Stimulated activated effector memory CD8-positive, alpha-beta T cell treated with anti-CD3 and anti-CD28 coated beads, Interleukin-12 subunit alpha, Interleukin-12 subunit beta, amount 100 ng/mL, for 72 hours (primary cell): ENCODE measurements at places on chromosomes 1 and 21.

DNA sequence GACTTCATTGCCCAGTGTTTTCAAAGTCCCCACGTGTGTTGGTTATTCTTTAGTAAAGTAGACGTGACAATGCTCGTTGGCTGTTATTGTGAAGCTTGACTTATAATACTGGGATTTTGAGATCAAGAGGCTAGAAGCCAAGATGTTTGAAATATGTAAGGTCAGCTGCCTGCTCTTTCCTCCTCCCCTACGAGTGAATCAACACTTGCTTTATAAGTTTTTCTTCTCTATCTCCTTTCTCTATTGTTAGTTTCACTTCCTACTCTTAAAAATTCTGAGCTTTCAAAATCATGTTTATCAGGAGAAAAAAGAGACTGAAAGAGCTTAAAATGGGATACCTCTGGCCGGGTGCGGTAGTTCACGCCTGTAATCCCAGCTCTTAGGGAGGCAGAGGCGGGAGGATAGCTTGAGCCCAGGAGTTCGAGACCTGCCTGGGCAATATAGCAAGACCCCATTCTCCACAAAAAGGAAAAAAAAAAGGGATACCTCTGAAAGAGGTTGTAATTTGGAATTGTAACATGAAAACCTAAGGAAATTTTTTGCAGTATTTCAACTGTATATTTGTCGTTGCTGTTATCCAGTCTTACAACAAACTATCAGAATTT is 72.0 kb downstream of the EPB41 start:
- no peak for DNase-seq

DNA sequence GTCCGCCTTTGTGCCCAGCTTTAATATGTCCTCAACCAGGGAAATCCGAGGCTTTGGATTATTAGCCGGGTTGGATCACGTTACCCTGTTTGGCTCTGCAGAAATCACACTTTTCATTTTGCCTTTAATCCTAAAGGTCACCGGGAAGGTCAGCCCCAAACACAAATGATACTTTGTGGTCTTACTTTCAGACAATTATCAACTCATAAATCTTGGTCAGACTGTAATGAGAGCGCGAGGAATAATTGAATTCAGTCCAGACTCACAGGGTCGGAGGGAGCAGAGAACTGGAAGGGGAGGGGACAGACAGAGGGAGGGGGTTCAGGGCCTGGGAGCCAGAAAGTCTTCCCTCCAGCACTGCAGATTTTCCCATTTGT is 91.7 kb upstream of the NFIA start:
- no peak for DNase-seq

DNA sequence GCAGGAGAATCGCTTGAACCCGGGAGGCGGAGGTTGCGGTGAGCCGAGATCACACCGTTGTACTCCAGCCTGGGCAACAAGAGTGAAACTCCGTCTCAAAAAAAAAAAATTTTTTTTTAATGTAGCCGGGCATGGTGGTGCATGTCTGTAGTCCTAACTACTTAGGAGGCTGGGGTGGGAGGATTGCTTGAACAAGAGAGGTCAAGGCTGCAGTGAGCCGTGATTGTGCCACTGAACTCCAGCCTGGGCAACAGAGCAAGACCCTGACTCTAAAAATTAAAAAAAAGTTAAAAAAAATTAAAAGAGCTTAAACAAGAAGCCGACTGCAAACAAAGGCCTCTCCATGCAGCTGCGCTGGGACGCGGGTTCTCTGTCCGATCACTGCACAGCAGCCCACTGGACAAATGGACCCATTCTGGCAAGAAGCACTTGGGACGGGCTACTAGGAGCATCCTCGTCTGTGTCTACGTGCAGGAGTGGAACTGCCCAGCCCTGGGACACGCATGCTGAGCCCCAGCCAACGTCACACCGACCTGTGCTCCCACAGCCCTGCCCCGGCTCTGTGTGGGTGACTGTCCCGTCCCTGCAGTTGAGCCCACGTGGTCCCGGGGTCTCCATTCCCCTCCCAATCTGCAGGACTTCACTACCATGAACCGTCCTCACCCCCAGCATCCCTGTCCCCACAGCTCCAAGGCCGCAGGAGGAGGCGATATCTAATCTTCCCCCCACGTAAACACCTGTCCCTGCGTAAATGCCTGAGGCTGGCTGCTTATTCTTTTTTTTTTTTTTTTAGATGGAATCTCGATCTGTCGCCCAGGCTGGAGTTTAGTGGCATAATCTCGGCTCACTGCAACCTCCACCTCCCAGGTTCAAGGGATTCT is 12.3 kb downstream of the SLC35E2B start:
- no peak for DNase-seq

GRCh38 chr21:31660259-31660565 is 719 bp downstream of the SOD1 start:
- no peak for DNase-seq

DNA sequence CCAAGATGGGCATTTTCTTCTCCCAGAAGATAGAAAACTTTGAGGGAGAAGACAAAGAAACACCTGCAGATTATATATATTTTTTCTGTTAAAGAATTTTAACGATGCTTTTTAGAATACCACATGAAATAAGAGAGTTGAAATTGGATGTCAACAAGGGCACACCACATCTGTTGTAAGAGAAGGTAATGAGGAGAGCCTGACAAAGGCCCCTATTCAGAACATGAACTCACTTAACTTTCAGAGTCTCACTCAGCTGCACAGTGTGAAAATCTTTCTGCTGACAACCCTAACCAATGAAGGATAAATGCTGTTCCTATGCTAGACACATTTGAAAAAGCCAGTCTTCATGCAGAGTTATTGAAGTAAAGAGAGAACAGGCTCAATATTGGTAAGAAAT is 7.3 kb downstream of the KRTAP22-2 start:
- no peak for DNase-seq

DNA sequence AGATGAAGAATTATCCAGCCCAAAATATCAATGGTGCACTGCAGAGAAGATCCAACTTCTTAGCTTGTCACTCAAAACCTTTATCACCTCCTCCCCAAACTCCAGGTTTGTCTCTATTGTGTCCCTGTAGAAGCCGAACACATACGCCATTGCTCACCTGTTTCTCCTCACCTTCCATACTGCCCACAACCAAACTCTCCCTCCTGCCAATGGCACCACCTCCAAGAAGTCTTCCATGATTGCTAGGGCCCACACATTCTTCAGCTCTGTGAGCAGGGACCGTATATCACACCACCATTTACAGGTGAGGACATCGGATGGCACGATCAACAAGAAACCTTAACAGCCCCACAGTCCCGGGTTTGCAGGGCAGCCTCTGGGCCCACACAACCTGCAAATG is 2.2 kb downstream of the LAPTM5 start:
- no peak for DNase-seq

DNA sequence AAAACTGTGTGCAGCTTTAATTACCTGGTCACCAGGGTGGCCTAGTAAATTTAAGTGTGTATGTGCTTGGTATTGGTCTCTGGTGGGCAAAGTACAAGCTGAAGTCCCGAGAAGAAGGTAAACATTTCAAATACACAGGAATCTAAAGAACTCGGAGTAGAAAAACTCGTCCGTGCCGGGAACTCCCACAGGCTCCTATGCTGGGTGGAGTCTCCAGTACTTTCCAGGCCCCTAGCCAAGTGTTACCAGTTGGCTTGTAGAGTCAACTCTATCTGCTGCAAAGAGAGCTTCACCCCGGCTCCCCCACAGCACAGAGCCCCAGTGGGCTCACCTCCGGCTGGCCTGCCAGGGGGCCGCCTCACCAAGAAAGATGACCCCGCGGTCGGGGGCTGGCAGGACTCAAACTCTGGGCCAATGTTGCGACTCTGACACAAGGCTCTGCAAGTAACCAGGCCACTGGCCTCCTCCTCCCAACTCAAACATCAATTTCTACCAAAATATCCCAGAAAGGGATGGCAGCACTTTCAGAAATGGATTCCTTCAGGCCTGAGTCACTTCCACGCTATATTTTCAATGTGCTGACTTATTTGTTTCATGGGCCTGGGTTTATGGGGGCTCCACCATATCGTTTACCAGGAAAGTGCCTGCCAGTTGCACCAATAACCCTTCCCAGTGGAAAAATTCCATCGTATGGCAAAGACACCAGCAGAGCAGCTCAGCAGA is 73.9 kb downstream of the SLC66A1 start:
- DNase-seq: no peak

- no peak for DNase-seq
Observed at GRCh38 chr1:19333587-19334354, 21.6 kb downstream of the SLC66A1 start.

DNA sequence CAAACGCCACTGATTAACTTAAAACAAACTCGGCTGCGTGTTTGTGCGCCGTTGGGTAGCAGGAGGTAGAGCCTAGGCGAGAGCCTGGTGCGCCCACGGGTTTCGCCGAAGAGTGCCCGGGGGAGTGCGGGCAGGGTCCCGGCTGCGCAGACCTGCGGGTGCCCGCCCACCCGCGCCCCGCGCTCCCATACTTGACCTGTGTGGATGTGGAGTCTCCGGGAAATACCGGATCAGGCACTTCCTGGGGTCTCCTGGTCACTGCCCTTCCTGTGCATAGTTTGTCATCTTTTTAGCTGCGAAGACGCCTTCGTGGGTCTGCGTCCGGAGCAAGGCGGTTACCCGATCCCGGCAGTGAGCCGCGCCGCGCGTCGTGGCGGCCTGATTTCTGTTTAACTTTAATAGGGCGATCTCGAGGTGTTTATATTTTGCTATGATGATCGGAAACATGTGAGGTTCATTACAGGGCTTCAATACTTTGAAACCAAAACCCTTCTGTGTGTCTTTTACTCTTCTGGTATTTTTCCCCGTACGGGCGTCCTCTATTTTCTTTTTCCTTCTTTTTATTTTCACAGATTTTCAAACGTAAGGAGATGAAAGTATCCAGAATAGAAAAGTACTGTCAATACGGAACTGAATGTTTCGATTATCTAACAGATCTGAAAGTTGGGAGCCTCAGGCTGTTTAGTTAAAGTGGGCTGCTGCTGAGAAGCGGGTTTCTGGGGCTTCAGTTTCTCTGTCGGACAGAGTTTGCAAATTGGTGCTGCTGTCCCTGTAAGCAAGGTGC is 15.2 kb downstream of the NR5A2 start:
- no peak for DNase-seq

DNA sequence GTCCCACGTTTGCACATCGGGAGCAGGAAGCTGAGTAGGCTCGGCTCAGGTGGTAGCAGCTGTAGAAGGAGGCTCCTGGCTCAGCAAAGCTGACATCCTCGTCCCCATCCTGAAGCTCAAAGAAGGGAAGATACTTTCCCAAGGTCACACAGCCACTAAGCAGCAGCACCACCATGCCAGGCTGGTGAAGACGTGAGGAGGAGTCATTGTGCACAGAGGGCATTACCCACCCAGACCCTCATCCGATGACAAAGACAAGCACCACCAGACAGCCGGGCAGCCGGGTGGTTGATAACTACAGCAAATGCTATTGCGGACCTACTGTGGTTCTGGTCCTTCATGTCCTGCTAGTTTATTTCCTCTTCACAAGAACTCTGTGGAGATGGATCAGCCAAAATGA is 186.9 kb downstream of the MATN1 start:
- DNase-seq: no peak

DNA sequence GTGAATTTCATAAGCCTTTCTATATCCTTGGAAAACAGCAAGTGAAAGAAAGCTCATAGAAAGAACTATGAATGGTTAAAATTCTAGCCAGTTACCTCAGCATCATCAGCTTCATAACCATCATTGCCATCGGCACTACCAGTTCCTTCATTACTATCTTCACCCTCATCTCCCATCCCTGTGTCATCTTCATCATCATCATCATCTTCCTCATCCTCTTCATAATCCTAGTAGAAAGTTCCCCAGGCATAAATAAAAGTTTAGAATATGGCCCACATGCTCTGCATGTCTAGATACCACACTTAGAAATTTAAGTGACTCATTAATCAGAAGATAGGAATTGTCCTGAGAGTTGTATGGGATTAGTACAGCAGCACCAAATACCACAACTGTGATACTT is 49.0 kb downstream of the TPR start:
- DNase-seq: no peak

- no peak for DNase-seq
Observed at GRCh38 chr1:147747966-147748365, 12.4 kb downstream of the GJA5 start.

DNA sequence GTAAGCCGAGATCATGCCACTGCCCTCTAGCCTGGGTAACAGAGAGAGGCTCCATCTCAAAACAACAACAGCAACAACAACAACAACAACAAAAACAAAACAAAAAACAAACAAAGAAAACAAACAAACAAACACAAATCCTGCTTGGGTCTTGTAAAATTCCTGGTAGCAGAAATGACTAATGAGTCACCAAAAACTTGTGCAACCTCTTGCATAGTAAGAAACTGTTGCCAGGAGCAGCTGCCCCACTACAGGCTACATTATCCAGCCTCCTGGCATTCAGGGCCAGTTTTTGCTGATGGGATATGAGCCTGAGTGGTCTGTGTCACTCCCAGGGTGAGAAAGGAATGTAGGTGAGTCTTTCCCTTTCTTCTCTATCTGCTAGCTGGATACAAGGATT is 245.4 kb downstream of the TNR start:
- no peak for DNase-seq

- no peak for DNase-seq
Observed at GRCh38 chr1:162390396-162391185, 9.1 kb downstream of the C1orf226 start.
